ENCODE measurements at places on chromosomes 5 and 9. TPM values are rescaled to one million over a fixed set of nuclear protein-coding genes. Genes with fewer than 3 reads are reported as not detected.

Gene EIF4E1B
- not detected for total RNA-seq

Gene GABRA1
- not detected for total RNA-seq

Gene CCDC192
- not detected for total RNA-seq

Gene MEIKIN
- not detected for total RNA-seq

DNA sequence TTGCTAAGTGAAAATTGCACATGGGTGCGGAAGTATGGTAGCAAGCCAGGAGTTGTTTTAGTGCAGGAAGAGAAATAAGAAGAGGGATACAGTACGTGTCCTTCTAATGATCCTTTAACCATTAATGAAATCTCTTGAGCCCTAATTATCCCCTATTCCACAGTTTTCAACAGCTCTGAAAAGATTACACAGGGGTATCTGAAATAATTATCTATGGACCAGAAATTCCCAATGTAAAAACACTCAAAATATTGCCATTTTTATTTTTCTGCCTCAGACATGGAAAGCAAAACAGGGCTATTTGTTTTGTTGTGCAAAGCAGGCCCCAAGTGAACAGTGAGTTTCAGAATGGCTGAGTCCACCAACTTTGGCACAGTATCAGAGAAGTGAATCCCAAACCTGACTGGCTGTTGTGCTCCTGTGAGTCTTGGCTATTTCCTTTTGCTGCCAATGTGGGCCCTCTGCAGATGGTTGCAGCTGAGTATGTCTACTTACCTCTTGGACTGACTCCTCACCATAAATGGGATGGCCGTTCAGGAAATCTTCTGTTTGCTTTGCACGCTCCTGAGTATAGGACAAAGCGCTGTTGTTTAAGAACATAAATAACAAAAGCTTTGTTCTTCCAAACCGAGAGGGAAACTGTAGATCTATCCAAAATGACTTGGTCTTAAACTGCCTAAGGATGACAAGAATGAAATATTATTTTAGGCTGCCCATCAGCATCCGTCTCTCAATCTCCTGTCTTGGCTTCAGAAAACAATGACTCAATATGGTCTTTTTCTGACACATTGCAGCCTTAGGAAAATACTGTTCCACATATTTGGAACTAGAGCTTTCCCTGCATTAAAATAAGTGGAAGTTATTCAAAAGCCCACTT, 204.1 kb downstream of the DEPDC1B start:
- DNase-seq: no peak

- no peak for DNase-seq
These were observed 2.1 kb upstream of the NFIB start for GRCh38 chr9:14315875-14316601.

- DNase-seq: no peak
These were observed 30.6 kb upstream of the RAB14 start for GRCh38 chr9:121232251-121232650.

GRCh38 chr9:13279284-13280141, at the start of gene MPDZ:
TSS of gene MPDZ (minus strand) at chr9:13279692. CDS start at chr9:13250315, 29,377 bp downstream.
- peak; percentile 28 for DNase-seq

GRCh38 chr9:12972608-12973589, 198.1 kb downstream of the LURAP1L start:
- no peak for DNase-seq

- DNase-seq: no peak
These were observed 28.1 kb downstream of the ARHGAP26 start for GRCh38 chr5:142798099-142798770.

DNA sequence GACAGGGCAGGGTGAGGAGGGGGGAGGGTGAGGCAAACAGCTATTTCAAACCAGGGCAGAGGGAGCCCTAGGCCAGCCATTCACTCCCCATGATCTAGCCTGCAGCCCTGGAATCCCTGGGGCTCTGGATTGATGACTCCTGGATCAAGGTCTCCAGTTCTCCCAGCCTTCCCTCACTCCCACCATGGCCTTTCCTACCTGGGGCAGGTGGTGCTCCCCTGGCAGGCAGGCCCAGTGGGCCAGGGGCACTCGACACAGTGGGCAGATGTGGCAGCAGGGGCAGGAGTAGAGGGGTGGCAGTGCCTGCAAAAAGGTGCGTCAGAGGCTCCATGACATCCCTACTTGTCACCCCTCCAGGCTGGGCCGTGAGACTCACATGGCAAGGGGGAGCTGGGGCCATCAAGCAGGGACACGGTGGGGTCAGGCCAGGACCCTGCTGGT, 6.0 kb downstream of the KIF12 start:
- DNase-seq: no peak

DNA sequence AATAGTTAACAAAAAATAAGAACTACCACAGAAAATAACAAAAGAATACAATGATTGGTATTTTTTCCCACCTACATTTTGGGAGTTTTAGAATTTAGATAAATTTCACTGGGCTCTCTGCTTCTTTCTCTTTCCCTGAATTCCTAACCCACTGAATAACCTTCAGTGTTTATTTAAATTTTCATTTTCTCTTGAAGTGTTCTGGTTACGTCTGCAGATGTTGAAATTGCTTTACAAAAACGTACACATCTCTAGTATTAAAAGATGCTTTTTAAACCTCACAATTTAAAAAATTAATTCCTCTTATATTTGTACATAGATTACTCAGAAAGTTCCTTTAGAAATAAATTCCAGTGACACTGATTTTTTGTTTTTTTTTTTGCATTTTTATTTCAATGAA, 158.7 kb upstream of the TUT7 start:
- no peak for DNase-seq

- DNase-seq: no peak
These were observed 40.2 kb upstream of the IFNE start for GRCh38 chr9:21522348-21522747.

DNA sequence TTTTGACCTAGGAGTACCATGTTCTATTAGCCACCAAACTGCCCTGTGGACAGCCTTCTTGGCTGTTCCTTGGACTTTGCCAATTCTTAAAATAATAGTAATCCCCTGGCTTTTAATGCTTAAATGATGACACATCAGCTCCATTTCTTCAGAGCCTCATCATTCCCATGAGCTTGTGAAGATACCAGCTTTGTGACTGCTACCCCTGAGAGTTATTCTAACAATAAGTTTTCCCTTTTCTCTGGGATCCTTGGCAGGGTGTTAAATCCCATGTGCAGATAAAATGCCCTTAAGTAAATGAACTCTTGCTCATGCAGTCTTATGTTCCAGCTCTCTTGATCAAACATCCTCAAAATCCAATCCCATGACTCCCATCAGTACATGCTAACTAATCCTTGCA, 415.3 kb downstream of the CETN3 start:
- no peak for DNase-seq

GRCh38 chr9:104263942-104264341, 169.8 kb downstream of the SMC2 start:
- no peak for DNase-seq

DNA sequence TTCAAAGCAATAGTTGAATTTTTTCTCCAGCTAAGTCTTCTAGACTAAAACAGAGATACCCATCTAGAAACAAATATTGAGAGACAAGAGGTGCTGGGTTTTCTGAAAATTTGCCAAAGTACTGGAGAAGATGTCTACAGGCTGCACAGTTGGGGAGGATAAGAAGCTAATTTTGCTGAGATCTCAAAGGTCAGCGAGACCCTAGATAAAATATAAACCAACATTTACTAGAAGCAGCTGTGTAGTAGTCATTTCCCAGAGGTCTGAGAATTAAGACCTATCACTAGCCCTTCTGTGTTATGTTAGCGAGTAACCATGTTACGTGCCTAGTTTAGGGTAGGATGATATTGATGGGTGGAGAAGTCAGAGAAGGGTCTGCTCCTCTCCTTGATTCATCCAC, 208.5 kb upstream of the TNC start:
- no peak for DNase-seq

Measured in A172 (cell line).